ENCODE measurements at places on chromosomes 4 and X.

GRCh38 chr4:185318679-185319078 lies 77.0 kb downstream of the LRP2BP start:
- DNase-seq = no peak

GRCh38 chr4:24174602-24175001 lies 284.8 kb upstream of the PPARGC1A start:
- no peak for DNase-seq

- DNase-seq = no peak
Observed at GRCh38 chr4:176840166-176840565, 47.4 kb upstream of the VEGFC start.

DNA sequence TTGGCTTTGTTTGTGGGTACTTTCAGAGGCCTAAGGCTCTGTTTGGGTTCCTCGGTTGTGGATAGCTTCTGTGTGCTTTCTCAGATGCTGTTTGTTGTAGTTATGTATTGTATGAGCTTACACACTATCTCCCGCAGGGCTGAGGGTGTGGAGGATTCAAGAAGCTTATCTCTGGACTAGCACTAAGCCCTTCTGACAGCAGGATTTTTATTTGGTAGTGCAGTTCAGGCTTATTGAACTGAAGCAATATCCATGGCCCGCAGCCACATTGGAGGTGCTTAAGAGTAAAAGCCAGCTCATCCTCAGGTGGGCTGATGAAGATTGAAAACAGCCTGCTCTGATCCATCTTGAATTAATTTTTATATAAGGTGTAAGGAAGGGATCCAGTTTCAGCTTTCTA lies 128.2 kb downstream of the RASGEF1B start:
- no peak for DNase-seq

DNA sequence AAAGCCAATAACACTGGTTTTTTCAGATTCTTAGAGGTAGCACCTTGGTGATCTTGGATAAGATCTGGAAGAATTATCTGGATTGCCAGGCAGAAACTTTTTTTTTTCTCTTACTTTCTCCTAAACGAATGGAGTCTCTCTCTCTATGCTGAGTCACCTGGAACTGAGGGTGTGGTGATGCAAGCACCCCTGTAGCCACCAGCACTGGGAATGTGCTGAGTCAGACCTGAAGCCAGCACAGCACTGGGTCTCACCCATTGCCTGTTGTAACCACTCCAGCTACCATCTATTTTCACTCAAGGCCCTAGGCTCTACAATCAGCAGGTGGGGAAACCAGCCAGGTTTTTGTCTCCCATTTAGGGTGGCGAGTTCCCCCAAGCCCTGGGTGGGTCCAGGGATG lies 923.8 kb downstream of the RAPGEF2 start:
- DNase-seq = no peak

DNA sequence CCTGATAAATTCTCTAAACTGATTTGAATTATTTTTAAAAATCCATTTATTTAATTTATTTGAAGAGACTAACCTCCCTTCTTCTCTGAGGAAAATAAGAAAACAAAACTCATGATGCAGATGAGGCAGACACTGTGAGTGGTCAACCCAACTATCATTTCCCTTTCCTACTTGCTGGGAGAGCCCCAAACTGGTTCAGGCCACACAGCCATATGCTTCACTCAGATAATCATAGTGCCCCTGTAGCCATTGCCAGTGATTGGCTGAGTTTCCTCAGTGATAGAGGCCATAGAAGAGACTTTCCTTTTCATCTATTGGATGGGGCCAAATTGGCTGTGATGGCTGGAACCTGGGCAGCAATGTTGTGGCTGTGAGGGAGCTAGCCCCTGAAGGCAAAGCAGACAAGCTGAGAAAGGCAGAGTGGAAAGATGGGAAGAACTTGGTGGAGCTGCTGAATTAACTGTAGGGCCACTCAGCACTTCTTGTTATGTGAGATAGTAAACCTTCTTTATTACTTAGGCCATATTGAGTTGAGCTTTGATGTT lies 49.8 kb downstream of the RAB33B start:
- no peak for DNase-seq

- no peak for DNase-seq
Observed at GRCh38 chrX:133608406-133608805, 193.1 kb upstream of the GPC4 start.

Data from neuronal stem cell (in vitro differentiated cells).